ENCODE measurements at places on chromosomes 2 and 18.

- peak; percentile 19 for DNase-seq
Observed at GRCh38 chr2:71452565-71452964, 796 bp upstream of the DYSF start.

GRCh38 chr2:47029737-47030524, 114.3 kb upstream of the MCFD2 start:
- peak; percentile 46 for DNase-seq

- no peak for DNase-seq
Observed at GRCh38 chr2:11329776-11330175, 14.7 kb downstream of the ROCK2 start.

DNA sequence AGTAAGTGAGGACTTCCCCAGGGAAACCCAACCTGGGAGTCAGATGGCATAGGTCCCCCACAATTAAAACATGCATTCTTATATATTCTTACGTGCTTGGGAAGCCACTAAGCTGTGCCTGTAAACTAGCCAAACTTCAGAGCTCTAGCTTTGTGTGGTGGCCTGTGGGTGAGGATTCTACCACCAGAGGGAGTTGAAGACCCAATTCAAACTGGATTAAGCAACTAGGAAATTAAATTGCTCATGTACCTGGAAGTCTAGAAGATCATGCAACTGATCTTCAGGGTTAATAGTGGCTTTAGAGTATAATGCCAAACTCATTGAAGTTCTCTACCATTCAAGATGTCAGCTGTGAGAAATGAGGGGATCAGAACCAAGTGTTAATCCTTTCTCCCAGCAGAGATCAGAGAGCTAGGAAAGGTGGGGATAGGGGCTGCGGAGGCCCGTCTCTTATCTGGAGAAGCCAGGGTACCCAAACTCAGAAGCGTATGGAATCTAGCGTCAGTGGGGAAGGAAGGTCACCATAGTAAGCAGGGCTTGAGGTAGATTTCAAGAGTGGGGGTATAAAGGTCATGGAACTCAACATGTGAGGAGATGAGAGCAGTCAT, 53.2 kb upstream of the CCDC85A start:
- peak; percentile 32 for DNase-seq

DNA sequence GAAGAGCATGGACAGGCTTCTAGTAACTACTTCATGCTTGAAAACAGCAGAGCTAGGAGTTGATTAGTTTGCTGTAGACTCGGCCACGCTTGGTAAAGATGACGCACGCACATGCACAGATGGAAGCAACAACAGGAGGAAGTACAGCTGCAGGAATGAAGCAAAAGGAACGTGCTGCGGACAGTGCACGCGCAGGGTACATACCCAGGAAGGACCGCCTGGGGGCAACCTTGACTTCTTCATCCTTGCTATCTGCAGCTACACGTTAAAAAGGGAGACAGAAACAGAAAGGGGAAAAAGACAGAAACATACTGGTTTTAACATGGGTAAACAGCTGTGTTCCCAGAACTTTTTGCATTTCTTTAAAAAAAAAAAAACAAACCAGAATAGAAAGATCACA, 17.7 kb downstream of the SLC66A2 start:
- no peak for DNase-seq

- DNase-seq, result no peak
Observed at GRCh38 chr2:207884127-207884526, 114.4 kb upstream of the FZD5 start.

GRCh38 chr2:2238726-2239269, 92.3 kb downstream of the MYT1L start:
- DNase-seq, result no peak

- DNase-seq, result no peak
Observed at GRCh38 chr18:23868136-23868785, 146.3 kb upstream of the TTC39C start.

DNA sequence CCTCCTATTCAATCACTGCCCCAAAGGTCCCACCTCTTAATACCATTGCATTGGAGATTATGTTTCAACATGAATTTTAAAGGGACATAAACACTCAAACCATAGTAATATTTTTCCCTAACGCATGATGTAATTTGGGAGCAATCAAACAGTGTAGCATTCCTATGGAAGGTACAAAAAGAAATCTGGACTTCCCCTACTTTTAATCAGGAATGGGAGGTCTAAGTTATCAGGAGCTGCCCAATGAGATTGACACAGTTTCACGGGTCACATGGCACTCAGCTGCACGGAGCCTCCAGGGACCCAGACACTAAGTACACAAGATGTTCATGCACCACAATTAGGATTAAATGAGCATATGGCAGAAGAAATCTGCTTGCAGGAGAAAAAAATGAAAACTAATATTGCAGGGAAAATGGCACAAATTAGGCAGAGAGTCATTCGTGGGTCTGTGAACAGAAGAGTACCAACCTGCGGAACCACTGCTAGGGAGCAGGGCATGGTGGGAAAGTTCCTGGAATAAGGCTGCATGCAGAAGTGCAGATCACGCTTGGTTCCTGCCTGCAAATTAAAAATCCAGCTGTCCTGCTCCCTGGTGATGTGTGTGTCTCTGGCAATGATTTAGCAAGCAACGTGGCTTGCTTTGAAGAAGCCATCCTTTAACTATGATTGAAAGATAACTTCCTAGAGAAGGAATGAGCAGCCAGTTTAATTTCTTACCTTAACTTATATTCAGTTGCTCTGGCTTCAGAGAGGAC, 326.6 kb upstream of the ID2 start:
- DNase-seq, result no peak

DNA sequence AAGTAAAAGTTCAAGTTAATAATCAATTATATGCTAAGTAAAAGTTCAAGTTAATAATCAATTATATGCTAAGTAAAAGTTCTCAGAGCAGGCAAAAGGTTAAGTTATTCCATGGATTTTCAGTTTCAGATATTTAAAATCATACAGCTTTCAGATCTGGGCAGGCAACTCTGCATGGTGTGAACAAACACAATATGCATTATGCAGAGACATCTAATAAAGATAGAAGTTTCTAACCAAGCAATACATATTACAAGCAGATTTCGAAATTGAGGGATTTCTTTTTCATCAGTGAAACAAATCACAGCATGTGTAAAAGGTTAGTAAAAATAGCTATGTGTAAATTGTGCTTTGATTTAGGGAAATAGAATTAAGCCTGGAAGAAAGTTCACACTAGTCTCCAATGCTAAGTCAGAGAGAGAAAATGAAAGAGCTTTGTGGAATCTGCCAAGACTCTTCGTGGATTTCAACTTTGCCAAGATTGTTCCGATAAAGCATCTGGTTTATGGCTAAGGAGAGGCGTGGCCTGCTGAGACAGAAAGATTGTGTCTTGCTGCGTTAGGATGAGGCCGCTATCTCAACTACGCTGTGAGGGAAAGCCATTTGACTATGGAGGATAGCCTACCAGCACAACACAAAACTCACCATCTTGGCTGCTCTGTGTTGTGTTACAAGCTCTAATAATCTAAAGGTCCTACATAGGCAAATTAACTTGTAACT, 60.1 kb upstream of the SLC16A14 start:
- no peak for DNase-seq

GRCh38 chr2:161952783-161953191, 121.2 kb downstream of the DPP4 start:
- DNase-seq, result no peak

- DNase-seq, result no peak
Observed at GRCh38 chr2:195337597-195337996, 319.4 kb upstream of the SLC39A10 start.

GRCh38 chr18:59180150-59180845, 39.7 kb upstream of the GRP start:
- DNase-seq, result no peak

GRCh38 chr2:69847068-69847828, 17.8 kb downstream of the GMCL1 start:
- no peak for DNase-seq

- no peak for DNase-seq
Observed at GRCh38 chr18:72122103-72122502, 422.0 kb downstream of the CBLN2 start.

DNA sequence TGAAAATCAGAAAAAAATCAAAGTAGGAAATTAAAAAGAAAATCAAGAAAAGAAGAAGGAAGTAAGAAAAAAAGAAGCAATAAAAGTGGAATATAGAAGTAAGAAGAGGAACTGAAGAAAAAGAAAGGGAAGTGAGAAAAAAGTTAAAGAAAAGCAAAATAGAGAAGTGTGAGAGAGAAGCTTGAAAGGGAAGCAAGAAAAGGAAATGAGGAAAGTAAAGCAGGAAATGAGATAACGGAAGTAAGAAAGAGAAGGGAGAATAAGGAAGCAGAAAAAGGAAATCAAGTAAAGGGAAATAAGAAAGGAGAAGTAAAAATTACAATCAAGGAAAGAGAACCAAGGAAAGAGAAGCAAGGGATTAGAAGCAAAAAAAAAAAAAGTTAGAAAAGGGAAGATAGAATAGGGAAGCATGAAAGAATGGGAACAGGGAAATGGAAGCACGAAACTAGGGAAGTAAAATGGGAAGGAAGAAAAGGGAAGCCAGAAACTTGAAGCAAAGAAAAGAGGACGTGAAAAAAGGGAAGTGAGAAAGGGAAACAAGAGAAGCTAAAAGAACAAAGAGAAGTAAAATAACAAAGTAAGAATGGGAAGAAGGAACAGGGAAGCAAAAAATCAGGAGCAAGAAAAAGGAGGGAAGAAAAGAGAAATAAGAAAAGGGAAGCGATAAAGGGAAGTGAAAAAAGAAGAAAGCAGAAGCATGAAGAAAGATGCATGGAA, 243.3 kb upstream of the NCKAP5 start:
- no peak for DNase-seq

DNA sequence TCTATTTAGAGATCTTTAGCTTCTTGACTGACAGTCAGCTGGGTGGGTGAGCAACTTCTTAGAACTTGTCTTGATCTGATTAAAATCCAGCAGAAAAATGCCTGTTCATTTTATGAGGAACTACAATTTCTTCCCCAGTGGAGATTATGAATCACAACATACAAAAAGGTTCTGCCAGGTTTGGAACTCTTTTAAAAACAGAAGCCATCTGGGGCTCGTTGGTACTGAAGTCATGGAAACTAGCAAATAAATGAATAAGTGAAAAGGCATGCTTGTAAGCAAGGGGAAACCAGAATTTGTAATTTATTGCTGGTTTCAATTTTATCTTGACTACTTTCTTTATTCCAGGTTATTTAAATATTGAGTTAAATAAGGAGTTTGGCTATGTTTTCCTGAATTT, 767.4 kb downstream of the MBD2 start:
- no peak for DNase-seq

DNA sequence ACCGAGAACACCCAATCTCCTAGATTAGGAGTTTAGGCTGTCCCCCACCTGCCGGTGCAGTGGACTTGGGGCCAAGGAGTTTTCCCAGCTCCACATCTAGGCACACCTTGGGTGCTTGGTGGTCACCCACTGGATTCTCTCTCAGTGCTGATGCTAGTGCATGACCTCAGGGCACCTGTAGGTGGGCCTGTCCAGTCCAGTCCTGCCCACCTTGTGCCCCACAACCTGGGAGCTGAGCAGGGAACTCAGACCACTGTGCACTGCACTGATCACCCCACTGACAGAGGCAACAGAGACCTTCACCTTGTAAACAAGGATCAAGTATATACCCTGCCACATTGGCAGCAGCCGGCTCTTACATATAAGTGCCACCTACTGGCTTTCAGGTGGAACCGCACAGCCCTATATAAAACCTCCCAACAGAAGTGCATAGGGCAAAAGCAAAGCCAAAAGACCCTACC, 12.7 kb upstream of the CDH19 start:
- peak; percentile 12 for DNase-seq

DNA sequence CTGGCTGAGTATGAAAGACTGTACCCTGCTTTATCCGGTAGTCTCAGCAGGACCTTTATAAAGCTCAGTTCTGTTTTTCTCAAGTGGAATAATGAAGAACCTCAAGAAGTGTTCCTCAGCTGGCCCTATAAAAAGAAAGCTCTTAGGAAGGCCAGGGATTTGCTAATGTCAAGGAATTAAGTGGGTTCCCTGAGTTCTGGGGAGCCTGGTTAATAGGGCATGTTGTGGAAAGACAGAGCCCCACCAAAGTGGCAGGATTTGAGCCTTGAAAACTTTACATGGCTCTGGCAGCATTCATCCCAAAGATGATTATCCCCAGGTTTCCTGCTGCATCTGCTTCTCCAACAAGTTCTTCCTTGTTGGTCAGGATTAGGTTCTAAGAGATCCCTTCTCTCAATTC, 6.9 kb upstream of the DYSF start:
- DNase-seq, result no peak

DNA sequence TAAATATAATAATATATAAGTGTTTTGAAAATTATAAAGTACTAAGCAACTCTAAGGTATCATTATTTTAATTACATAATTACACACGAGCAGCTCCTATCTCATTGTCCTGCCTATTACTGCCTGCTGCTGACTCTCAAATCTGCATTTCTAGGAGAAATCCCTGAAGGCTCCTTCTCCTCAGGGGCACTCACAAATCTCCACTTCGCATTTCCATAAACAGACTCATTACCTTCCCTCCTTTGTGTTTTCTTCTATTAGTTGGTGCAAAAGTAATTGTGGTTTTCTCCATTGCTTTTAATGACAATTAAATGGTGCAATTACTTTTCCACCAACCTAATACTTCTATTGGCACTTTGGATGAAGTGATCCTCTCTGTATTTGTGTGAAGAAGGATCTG, 135.0 kb upstream of the HNMT start:
- DNase-seq, result no peak

- DNase-seq, result no peak
Observed at GRCh38 chr18:76358774-76359173, 136.3 kb downstream of the ZNF516 start.
